Peyer's patch (tissue), 4 donors: ENCODE measurements at places on chromosomes 7 and 10. TPM values are rescaled to one million over a fixed set of nuclear protein-coding genes. Genes with fewer than 3 reads are reported as not detected.

Gene A1CF
- total RNA-seq: 133 TPM

- no peaks in the 10 kb centered on the region for H3K27me3 ChIP-seq
- no peak for DNase-seq
- H3K4me3 ChIP-seq: no peak overlapping the region
- H3K27ac ChIP-seq: no peak overlapping the region
These were observed 8.2 kb upstream of the SVIL start for GRCh38 chr10:29642990-29643389.

Gene TSPAN14
- total RNA-seq: 72.0 TPM

DNA sequence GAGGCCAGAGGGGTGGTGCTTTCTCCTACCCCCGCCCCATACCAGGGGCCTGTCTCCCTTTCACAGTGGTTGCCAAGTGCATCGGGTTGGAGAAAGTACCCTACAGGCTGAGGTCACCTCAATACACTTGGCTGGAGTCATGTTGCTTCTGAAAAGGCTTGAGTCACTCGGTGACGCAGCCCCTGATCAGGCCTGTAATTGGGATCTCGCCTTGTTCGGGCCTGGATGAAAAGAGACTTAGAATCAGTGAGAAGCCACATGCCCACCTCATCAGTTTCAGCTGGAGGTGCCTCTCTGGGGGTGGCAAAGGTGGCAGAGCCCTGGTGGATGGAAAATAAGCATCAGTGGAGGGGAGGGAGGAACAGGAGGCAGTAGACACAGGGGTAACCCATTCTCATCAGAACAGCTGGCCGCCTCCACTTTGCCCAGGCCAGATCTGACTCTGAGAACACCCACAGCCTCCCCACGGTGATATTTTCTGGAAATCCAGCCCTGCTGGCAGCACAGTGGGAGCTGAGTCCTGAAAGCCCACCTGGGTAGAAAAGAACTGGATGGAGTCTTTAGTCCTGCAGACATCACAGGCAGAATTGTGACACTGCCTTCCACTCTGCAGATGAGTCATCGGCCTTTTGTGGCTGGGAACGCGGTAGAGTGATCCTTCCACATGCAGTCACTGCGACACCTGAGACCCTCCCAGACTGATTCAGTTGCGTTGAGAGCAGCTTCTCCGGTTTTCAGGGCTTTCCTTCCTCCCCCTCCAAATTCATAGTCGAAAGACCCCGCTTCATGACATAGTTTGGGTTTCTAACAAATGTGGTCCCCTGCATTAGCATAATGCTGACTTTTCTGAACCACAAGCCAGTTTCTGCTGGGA lies 108.0 kb downstream of the GRK5 start:
- H3K27me3 ChIP-seq: no peaks in the 10 kb centered on the region
- H3K4me1 ChIP-seq: peaks cover 14% of the 10 kb centered on the region
- H3K27ac ChIP-seq: no peak overlapping the region

DNA sequence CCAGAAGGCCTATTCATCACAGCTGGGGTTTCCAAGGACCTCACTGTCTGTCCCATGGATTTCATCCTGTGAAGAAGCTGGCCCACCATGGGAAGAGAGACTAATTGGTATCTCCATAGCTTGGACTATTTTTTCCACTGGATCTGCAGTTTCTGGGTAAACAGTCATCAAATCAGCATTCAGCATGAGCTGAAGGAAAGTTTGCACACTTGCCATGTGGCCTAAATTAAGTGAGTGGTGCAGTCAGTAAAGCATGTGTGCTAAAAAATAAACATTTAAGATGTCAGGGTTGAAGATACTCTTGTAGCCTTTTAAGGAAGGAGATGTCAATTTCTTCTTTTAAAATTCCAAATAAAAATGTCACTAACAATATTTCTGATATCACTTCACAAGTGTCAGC lies 381.1 kb upstream of the ZMIZ1 start:
- H3K27me3 ChIP-seq: no peaks in the 10 kb centered on the region
- H3K36me3 ChIP-seq: no peaks in the 10 kb centered on the region
- H3K27ac ChIP-seq: no peak overlapping the region
- no peaks in the 10 kb centered on the region for H3K4me1 ChIP-seq
- no peak overlapping the region for H3K4me3 ChIP-seq

DNA sequence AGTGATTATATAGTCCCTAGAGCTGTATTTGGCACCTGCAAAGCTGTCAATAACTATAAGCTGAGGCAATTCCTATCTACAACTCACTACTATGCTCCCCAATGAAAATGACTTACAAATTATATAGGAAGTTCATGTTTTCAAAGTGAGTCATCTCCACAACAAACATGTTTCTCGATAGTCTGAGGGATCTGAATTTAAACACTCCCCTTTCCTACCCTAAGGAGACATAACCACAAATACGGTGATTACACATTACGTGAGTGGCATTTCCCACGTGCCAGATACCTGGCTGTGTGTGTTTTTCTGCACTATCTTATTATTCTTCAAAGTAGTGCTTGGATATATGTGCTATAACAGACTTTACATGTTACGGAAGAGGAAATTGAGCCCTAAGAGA lies 122.5 kb upstream of the C1QL3 start:
- DNase-seq: no peak
- H3K27me3 ChIP-seq: no peaks in the 10 kb centered on the region
- H3K27ac ChIP-seq: no peak overlapping the region
- H3K4me3 ChIP-seq: no peak overlapping the region
- H3K36me3 ChIP-seq: no peaks in the 10 kb centered on the region

- no peak overlapping the region for H3K4me3 ChIP-seq
- H3K36me3 ChIP-seq: no peaks in the 10 kb centered on the region
- H3K27me3 ChIP-seq: no peaks in the 10 kb centered on the region
These were observed 8.5 kb downstream of the CLIP2 start for GRCh38 chr7:74297516-74298233.

- no peak for DNase-seq
- H3K27ac ChIP-seq: no peak overlapping the region
- H3K4me1 ChIP-seq: no peaks in the 10 kb centered on the region
- no peaks in the 10 kb centered on the region for H3K27me3 ChIP-seq
- no peak overlapping the region for H3K4me3 ChIP-seq
- no peaks in the 10 kb centered on the region for H3K36me3 ChIP-seq
These were observed 34.6 kb downstream of the VWDE start for GRCh38 chr7:12369072-12369471.

GRCh38 chr7:123998921-123999320 lies 33.9 kb downstream of the TMEM229A start:
- H3K4me1 ChIP-seq: no peaks in the 10 kb centered on the region
- no peaks in the 10 kb centered on the region for H3K27me3 ChIP-seq
- H3K27ac ChIP-seq: no peak overlapping the region

Gene CPA1
- not detected for total RNA-seq

- H3K36me3 ChIP-seq: no peaks in the 10 kb centered on the region
- H3K4me1 ChIP-seq: no peaks in the 10 kb centered on the region
- H3K27me3 ChIP-seq: no peaks in the 10 kb centered on the region
- peak; percentile 94 for DNase-seq
- peak overlapping the region; percentile 2 for H3K27ac ChIP-seq
These were observed 62.2 kb upstream of the TARP start for GRCh38 chr7:38335492-38336147.

DNA sequence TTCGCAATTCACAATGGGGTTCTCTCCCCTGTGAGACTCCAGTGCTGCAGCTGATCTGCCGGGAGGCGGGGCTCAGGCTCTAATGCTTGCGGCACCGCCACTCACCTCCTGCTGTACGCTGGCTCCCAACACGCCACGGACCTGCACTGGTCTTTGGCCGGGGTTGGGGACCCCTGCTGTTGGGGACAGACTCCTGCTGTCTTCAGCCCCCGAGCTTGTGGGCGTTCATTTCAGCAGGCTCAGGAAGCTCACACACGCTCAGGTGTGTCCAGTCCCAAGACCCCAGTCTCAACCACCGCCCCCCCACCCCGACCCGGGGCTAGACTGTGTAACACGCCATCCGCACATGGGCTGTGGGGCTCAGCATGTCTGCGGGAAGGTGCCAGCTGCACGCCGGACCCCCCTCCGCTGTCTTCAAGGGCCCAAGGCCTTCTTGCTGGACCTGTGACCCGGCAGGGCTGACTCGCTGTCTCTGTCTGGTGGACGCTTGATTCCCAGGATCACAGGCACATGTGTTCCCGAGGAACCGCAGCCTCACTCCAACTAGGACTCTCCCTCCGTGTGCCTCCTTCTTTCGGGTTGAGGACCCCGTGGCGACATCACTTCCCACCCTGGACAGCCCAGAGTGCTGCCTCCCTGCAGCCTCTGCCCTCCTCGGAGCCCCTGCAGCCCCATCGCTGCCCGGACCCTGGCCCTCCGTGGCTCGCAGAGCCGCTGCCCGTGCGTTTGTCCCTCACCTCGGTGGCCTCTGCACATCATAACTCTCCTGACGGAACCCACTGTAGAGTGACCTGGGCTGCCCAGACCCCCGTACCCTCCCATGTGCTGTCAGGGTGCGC lies 106.4 kb downstream of the DNAJB6 start:
- no peaks in the 10 kb centered on the region for H3K27me3 ChIP-seq
- H3K36me3 ChIP-seq: no peaks in the 10 kb centered on the region
- H3K4me1 ChIP-seq: no peaks in the 10 kb centered on the region
- H3K4me3 ChIP-seq: no peak overlapping the region
- no peak overlapping the region for H3K27ac ChIP-seq

GRCh38 chr7:7321681-7322080 lies 139.3 kb downstream of the C1GALT1 start:
- peak overlapping the region; percentile 47 for H3K27ac ChIP-seq
- no peaks in the 10 kb centered on the region for H3K36me3 ChIP-seq
- peak; percentile 80 for DNase-seq
- H3K4me1 ChIP-seq: no peaks in the 10 kb centered on the region

GRCh38 chr10:73635781-73636180 lies 5.5 kb downstream of the MYOZ1 start:
- H3K4me3 ChIP-seq: no peak overlapping the region
- no peaks in the 10 kb centered on the region for H3K36me3 ChIP-seq
- no peak for DNase-seq
- H3K4me1 ChIP-seq: no peaks in the 10 kb centered on the region
- H3K27me3 ChIP-seq: no peaks in the 10 kb centered on the region

DNA sequence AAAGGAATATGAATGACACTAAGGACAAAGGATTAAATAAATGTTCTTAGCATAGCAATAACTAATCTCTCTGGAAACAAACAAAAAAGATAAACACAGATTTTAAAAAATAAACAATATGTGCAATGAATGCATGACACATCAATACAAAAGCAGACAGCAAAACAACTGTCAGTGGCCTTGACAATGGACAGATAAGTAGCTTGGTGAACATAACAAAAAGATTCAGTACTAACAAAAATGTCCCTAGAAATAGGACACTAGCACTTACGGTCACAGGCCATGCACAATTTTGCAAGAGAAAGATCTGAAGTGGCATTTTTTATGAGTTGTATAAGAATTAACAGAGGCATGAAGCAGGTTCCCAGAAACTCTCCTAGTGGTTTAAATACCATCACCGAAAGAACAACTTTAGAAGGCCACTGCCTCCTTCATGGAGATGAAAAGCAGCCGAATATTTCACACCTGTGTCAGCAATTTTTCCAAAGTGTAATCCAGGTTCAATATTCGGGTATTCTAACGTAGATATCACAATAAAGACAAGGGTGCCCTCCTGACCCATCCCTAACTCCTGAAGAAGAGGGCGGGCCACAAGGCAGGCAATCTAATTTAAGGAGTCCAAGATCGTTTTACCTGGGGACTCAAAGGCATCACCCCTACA lies 231.3 kb upstream of the MKLN1 start:
- H3K4me1 ChIP-seq: peaks cover 12% of the 10 kb centered on the region
- H3K27me3 ChIP-seq: no peaks in the 10 kb centered on the region
- no peaks in the 10 kb centered on the region for H3K36me3 ChIP-seq
- H3K4me3 ChIP-seq: no peak overlapping the region
- H3K27ac ChIP-seq: no peak overlapping the region

- H3K4me1 ChIP-seq: no peaks in the 10 kb centered on the region
- H3K36me3 ChIP-seq: no peaks in the 10 kb centered on the region
- H3K27ac ChIP-seq: peak overlapping the region; percentile 65
- no peaks in the 10 kb centered on the region for H3K27me3 ChIP-seq
These were observed 15.1 kb upstream of the MRC1 start for GRCh38 chr10:17793823-17794644.

DNA sequence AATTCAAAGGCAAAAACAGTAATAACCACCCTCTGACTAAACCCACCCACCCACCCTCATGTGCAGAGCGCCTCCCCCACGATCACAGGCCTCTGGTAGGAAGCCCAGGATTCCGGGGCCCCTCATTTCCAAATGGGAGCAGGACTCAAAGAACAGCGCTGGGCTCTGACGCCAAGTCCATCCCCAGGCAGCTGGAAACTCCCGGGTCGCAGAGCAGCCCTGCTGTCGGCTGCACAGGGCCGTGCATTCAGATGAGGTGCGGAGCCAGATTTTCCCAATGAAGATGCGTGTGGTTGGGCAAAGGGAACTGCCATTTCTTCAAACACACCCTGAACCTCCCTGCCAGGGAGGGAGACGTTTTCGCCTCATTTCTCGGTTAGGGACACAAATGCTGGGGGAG lies 152.3 kb downstream of the MAD1L1 start:
- H3K4me1 ChIP-seq: no peaks in the 10 kb centered on the region
- H3K4me3 ChIP-seq: no peak overlapping the region
- H3K27ac ChIP-seq: no peak overlapping the region
- DNase-seq: no peak

Gene IDI2
- not detected for total RNA-seq

Gene AKR1C4
- total RNA-seq: 1.1 TPM

Gene SMARCD3
- 17.3 TPM for total RNA-seq

DNA sequence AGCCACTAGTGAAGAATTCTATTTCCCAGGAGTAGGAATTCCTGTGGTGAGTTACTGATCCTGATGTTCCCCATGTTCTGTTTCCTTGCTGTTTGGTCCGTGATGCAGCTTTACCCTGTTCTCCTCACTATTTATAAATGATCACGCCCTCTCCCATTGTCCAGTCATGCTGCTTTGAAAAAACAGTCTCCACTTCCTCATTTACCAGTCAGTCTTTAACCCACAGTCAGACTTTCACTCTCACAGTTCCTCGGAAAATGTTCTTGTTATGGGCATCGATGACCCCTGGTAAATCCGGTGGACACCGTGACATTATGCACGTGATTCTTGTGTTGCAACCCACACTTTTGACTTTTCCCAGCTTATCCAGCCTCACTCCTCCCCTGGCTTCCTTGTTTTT lies 14.4 kb downstream of the SCIN start:
- no peak overlapping the region for H3K27ac ChIP-seq
- DNase-seq: no peak
- H3K4me1 ChIP-seq: peaks cover 4% of the 10 kb centered on the region
- H3K36me3 ChIP-seq: peaks cover 3% of the 10 kb centered on the region

GRCh38 chr10:112269266-112269665 lies 13.9 kb upstream of the TECTB start:
- no peak overlapping the region for H3K4me3 ChIP-seq
- H3K27ac ChIP-seq: no peak overlapping the region
- no peaks in the 10 kb centered on the region for H3K27me3 ChIP-seq
- no peaks in the 10 kb centered on the region for H3K36me3 ChIP-seq

DNA sequence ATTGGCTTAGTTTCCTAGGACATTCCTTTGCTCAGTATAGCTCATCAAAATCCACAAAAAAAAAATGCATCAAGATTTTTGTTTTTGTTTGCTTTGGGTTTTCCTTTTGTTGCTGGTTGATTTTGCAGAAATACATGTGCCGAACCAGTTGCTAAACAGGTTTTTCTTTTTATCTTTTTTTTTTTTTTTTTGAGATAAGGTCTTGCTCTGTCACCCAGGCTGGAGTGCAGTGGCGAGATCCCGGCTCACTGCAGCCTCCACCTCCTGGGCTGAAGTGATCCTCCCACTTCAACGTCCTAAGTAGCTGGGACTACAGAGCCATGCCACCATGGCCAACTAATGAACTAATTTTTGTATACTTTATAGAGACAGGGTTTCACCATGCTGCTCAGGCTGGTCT lies 8.3 kb downstream of the CSTF2T start:
- H3K27me3 ChIP-seq: no peaks in the 10 kb centered on the region
- no peaks in the 10 kb centered on the region for H3K4me1 ChIP-seq
- no peak overlapping the region for H3K4me3 ChIP-seq
- DNase-seq: no peak
- no peak overlapping the region for H3K27ac ChIP-seq
- no peaks in the 10 kb centered on the region for H3K36me3 ChIP-seq
